ENCODE measurements at places on chromosomes 4 and X.

DNA sequence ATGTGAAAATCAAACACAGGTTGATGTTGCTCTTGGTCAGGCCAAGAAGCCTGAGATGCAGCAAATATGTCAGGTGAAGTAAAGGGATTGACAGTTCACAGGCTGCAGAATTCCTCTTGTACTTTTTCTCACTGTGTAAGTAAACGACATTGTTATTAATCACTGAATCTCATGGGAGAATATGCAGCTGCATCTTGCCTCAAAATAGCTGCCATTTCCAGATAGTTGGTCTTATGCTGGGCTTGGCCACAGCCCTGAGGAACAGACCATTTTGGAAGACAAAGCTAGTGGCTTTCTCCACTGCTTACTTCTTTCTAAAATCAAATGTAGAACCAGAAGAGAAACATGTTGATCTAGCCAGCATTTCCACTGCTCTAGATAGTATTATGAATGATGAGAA, 403.4 kb upstream of the NR3C2 start:
- no peak for DNase-seq

DNA sequence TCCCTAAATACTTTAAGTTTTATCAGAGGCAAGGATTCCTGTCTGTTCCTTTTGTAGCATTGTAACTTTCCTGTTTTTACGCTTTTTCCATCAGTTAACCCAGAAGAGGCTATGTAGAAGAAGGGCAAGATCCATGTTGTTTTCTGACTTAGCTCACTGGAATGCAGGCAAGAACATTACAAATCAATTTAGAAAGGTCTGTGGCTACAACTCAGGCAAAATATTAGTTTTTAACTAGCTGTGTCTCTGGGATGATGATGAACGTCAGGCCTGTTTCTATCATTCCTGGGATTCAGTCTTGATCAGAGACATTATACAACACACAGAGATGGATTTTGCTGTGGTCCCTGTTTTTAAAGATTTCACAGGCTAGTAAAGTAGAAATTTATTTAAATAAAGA, 813.0 kb upstream of the POU3F4 start:
- no peak for DNase-seq

DNA sequence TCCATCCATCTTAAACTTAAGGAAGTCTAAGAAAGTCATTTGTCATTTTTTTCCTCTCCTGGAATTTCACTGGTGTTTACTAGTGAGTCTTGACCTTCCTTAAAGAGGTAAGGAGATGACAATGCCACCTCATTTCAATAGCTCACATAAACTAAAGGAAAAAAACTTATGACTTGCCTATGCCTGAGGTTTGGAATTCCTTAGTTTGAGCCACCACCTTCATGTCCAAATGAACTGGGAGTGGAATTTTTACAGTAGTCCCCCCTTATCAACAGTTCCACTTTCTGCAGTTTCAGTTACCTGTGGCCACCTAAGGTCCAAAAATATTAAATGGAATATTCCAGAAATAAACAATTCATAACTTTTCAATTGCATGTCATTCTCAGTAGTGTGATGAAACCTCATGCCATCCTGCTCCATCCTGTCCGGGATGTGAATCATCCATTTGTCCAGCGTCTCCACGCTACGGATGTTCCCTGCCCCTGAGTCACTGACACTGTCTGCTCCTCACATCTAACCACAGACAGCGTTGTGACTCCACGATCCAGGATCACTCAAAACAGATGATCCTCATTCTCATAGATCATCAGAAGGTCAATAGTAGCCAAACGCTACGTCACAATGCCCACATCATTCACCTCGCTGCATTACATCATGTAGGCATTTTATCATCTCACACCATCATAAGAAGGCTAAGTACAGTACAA, 177.4 kb downstream of the SH3KBP1 start:
- peak; percentile 68 for DNase-seq

DNA sequence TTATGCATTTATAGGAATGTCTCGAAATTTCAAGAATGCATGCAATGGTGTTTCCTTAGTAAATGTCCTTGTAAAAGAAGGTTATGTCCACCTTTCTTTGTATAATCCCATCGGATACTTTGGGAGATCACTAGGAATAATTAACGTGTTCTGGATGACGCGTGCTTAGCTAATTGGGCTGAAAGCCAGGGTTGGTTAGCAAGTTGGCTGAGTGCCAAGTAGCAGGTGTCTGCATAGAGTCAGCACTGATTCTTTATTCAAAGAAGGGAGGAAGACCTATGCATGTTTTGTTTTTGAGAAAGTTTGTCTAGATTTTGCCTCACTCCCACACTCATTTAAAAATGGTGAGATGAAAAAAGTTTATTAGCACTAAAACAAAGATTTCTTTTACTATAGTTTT, 144.6 kb downstream of the SOX3 start:
- no peak for DNase-seq

- no peak for DNase-seq
Observed at GRCh38 chr4:95093936-95094929, 336.5 kb downstream of the BMPR1B start.

DNA sequence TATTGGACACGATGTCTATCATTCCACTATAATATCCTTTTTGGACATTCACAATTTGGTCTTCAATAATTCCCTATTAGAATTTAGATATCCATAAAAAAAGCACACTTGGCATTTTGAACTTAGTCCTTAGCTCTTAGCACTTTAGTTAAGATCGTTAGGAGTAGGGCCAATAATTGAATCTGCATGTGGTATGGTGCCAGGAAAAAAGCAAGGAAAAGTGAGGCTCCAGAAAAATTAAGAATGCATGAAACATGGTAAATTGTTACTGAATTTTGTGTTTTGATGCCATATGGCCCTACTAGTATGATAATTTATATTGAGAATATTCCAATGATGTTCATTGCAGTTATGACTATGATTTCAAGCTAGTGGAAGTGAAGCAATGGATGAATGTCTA, 53.6 kb upstream of the TEX13A start:
- no peak for DNase-seq

- DNase-seq, result no peak
Observed at GRCh38 chr4:127622621-127622920, 10.2 kb upstream of the INTU start.

GRCh38 chr4:59945277-59945676, 1254.8 kb upstream of the ADGRL3 start:
- DNase-seq, result no peak

DNA sequence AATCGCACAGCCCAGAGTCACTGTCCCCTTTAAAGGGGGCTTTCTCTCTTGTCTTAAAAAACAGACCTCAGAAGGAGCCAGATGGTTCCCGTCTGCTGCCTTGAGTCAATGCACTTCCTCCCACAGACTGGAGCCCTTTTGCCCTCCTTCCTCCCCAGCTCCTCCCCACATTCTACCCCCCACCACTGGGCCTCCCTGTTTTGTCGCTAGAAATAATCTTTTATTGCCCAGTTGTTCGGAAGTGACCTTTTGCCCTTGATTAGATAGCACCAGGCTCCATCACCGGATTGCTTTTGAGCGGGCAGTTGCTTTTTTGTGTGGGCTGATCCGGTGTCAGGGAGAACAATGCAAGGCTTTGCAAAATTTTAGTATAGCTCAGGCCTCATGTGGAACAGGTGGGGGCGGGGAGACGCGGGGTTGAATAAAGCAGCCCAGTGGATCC, 47.7 kb downstream of the SPRY1 start:
- DNase-seq, result no peak

DNA sequence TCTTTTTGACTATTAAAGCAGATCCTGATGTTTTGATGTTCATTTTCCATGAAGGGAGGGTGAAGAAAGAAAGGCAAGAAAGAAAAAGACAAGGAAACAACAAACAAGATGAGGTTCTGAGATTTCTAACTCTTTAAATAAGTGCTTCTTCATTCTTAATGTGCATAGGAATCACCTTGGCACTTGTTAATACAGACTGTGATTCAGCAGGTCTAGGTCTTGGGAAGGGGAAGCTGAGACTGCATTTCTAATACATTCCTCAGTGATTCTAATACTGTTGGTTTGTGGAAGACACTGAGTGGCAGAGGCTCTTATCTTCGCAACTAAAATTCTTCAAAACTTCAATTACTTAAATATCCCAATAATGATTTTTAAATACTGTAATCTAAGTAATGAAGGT, 95.2 kb upstream of the NAP1L5 start:
- peak; percentile 36 for DNase-seq

DNA sequence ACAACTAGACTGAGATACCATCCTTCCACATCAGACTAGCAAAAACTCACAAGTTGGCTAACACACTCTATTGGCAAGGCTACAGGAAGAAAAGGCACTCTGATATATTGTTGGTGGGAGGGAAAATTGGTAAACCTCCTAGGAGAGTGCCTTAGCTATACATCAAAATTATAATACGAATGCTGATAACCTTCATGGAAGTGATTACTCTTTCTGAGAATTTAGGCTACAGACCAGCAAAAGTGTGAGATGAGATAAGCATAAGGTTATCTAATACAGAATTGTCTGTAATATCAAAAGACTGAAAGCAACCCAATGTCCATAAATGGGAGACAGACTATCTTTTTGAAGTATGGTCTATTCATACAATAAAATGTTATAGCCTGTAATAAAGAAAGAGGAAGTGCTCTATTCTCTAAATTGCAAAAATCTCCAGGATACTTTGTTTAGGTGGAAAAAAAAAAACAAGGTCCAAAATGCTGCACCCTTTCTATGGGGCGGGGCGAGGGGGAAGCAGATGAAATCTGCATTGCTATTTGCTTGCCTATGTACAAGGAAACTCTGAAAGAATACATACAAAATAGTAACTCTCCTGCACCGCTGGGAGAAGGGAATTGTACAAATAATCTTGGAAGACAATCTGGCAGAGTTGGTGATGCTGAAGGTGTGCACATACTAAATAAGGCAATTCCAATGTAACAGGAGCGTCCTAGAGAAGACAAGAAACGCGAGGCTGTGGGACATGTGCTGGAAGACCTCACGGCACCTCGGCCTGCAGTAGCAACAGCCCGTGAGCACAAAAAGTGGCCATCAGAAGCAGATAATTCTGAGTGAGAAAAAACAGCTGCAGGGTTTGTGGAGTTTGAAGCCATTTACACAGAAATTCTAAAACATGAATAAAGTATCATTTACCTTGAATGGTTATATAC, 109.7 kb downstream of the AFAP1 start:
- DNase-seq, result no peak

All from PC-9 (cell line).